Fibroblast of skin of back (primary cell): ENCODE measurements at places on chromosomes 2 and 18.
A peak's percentile ranks its signal among the peaks of the same experiment; 100 is the strongest.

GRCh38 chr18:37307181-37307580 lies 258.4 kb downstream of the CELF4 start:
- DNase-seq = no peak

DNA sequence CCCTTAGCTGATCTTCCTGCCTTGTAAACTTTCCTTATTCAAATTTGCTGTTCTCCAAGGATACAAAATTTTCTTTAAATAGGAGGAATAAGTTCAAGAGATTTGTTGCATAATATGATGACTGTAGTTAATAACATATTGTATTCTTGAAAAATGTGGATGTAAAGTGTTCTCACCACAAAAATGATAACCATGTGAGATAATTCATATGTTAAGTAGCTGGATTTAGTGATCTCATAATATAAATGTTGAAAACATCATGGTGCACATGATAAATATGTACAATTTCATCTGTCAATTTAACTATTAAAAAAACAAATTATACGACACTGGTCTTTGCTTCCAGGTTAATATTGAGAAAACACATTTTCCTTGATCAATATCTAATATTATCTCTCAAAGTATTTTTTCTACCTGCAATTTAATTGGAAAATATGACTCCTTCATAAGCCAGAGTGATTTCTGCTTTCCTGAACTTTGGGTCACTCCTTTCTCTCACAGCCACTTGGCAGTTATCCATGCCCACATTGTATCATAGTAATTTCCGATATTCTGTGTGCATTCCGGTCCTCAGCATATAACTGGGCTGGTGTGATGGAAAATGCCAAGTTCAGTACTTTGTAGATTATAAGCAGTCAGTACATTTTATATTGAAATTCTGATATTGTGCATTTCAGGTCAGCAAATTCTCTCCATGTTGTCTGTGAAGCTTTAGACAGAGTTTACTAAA lies 152.6 kb downstream of the GULP1 start:
- DNase-seq = peak; percentile 28

GRCh38 chr2:239625971-239626734 lies 225.3 kb upstream of the HDAC4 start:
- DNase-seq = no peak

- DNase-seq = peak; percentile 27
Measured at GRCh38 chr2:212970132-212970531, 181.3 kb downstream of the IKZF2 start.

DNA sequence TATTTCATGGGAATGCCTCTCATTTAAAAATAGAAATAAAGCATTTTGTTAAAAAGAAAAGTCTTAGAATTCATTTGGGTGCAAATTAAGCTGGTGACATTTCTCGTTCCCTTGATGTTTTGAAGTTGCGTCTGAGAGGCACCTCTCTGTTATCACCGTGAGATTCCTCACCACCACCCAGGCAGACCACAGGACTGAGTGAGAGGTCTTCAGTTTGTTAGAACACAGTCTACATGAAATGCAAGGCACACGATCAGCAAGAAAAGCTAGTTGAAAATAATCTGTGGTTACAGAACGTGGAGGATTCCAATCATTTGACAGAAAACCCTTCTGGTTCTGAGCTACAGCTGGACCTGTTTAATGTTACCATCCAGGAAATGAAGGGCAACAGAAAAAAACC lies 116.0 kb downstream of the UXS1 start:
- DNase-seq = no peak

GRCh38 chr2:200845194-200845593 lies 19.3 kb downstream of the CLK1 start:
- no peak for DNase-seq

- no peak for DNase-seq
Measured at GRCh38 chr2:37892436-37893114, 32.5 kb upstream of the RMDN2 start.

- DNase-seq = no peak
Measured at GRCh38 chr2:60294901-60295635, 258.4 kb downstream of the BCL11A start.

- no peak for DNase-seq
Measured at GRCh38 chr2:6977113-6977741, 60.0 kb downstream of the RNF144A start.

DNA sequence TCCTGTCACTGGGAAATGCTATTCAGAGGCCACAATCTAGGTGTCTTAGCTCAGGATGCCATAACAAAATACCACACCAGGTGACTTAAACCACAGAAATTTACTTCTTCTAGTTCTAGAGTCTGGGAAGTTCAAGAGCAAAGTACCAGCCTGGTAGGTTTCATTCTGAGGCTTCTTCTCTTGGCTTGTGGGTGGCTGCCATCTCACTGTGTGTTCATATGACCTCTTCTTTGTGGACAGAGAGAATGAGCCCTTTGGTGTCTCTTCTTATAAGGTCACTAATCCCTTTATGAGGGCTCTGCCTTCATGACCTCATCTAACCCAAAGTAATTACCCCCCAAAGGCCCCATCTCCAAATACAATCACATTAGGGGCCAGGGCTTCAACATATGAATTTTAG lies 57.3 kb downstream of the RHOB start:
- DNase-seq = no peak

DNA sequence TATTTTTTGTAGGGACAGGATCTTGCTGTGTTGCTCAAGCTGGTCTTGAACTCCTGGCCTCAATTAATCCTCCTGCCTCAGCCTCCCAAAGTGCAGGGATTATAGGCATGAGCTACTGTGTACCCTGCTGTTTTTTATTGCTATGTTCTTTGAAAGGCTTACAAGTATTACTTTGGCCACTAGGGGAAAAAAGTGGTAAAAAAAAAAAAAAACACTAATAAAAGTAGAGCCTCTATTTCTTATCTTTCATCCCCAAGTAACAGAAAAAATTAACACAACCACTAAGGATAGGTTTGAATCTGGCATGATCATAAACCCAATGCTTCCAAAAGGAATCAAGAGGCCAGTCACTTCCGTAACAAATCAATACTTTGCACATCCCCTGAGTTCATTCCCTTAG lies 11.6 kb downstream of the NOL10 start:
- DNase-seq = no peak

- no peak for DNase-seq
Measured at GRCh38 chr2:15812187-15812780, 128.1 kb upstream of the MYCN start.

GRCh38 chr18:63708650-63709049 lies 5.9 kb downstream of the SERPINB11 start:
- DNase-seq = peak; percentile 80

DNA sequence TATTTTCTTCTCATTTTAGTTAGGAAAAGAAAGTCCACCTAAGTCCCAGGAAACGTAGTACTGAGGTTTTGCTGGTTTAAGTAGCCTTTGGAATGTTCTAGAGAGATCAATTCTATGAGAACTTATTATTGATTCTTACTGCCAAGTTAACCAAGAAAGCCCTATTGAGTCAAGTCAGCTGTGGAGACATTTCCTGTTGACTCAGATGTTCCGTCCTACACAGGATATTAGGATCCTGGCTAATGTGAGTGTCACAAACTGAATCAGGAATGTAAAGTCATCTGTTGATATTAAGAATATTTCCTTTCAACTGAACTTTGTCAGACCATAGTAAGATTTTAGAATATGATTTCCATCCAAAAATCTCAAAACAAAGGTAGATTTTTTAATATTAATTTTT lies 654.3 kb downstream of the LRRTM4 start:
- DNase-seq = peak; percentile 51

DNA sequence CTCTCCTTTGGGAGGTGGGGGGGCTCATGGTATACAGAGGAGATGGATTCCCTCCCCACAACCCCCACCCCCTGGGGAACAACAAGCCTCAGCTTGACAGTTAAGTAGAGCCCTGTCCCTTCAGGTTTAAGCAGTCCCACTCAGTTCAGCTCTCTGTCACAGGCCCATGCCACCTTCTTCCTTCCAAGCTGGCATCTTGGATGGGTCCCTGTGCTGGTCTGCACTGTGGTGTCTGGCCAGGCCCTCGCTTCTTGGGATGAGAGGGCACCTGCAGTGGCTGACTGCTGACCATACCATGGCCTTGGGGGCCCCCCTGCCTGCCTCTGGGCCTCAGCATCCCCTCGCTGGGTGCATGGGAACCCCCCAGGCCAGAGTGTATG lies 20.4 kb upstream of the GPR17 start:
- no peak for DNase-seq

GRCh38 chr18:54742659-54743604 lies 85.3 kb upstream of the RAB27B start:
- peak; percentile 90 for DNase-seq

DNA sequence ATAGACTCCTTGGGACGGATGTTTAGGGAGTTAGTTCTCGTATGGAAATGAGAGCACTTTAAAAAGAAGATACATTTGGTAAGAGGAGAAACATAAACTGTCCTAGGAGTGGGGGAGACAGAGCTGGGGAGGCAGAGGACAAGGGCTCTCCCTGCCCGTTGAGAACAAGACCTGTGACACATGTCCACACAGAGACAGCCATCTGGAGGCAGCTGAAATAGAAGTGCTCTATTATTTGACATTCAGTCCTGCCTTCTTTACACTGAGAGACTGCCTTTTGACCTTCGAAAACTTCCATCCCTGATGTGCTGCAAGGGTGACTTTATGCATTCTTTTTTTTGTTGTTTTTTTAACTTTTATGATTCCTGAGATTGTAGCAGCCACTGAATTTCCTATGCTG lies 150.1 kb downstream of the UXS1 start:
- DNase-seq = no peak

DNA sequence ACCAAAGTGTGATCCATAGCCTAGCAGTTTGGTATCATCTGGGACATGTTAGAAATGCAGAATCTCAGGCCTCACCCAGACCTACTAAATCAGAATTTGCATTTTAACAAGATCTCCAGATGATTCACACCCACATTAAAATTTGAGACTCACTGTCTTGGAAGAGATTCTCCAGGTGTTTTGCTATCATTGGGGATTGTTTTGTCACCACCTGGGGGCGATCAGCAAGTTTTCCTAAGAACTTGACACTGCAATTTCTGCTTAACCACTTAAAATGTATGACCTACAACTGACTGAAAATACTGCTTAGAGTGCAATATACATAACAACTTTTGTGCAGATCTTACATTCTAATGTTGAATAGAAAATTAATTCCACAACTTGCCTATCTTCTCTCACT lies 18.9 kb upstream of the ITGA4 start:
- no peak for DNase-seq

DNA sequence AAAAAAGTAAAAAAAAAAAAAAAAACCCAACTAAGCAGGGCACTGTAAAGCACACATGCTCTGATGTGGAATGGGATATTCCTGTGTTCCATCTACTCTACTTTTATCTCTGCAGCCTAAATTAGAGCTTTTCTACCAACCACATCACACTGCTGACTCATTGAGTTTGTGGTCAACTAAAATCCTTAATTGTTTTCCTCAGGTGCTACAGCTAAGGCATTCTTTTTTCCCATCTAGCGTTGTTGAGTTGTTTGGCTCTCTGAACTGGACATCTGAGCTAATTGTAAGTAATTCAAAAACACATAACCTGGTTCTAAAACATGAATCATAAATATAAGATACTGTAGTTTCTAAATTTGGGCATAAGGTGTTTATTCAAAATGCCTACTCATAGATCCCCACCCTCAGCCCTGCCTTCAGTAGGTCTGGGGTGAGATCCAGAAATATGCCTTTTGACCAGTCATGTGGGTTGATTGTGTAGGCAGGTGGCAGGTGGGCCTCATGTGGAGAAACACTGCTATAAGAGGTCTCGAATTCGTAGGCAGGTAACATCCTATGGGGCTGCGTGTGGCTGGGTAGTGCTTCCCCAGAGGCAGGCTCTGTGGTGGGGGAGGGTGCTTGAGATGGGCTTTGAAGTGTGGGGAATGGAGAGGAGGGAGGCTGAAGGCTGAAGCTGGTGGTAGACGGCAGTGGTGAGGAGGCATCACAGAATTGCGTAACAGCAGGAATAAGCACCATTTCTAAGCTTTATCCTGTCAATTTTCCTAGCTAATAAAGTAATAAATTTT lies 27.2 kb downstream of the ANKRD29 start:
- DNase-seq = no peak

DNA sequence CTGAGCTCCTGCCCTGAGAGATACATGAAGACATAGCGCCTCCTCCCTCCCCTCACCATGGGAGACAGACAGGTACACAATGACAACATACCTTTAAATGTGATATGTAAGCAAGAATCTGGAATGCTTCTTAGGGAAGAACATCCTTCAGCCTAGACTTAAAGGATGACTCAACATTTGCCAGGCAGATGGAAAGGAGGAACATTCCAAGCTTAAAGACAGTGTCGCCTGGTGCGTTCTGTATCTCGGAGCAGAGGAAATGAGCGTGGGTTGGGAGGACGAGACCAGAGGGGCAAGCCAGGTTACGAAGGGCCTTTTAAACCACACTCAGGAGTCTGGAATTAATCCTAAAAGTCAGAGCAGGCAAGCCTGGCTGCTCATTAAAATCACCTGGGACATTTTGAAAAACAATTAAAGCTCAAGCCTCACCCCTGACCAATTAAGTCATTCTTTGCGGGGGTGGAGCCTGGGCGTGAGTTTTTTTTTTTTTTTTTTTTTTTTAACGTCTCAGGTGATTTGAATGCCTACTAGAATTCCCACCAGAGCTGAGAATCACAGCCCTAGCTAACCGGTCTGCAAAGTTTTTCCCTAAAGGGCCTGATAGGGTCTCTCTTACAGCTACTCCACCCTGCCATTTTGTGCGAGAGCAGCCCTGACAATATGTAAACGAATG lies 131.2 kb upstream of the SEC11C start:
- DNase-seq = peak; percentile 89

DNA sequence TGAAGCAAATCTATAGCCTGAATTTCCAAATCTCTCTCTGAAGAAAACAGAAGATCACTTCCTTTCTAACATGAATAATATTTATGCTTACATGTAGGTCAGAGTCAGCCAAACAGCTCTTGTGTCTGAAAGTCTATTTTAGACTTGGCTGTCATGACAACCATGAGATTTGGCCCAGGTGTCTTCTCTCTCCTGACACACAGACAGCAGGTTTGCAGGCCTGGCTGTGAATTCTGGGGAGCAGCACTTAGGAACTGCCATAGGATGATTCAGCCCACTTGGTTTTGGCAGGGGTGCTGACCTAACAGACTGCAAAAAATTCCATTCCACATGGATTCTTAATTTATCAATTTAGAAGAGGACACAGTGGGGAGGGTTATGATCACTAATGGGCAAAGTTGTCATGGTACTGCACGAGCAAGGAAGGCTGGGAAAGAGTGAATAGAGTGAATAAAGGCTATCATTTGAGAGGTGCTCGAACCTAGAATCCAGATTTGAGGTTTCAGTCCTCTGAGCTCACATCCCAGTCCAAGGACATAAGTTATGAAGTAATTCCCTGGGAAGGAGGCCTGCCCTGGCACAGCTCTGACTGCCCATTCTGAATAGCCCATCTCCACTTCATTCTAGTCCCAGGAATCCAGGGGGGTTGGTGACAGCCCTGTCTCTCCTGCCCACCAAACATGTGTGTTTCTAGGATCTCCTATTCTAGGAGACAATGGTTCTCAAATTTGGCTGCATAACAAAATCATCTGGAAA lies 453.9 kb upstream of the TRIB2 start:
- DNase-seq = no peak

DNA sequence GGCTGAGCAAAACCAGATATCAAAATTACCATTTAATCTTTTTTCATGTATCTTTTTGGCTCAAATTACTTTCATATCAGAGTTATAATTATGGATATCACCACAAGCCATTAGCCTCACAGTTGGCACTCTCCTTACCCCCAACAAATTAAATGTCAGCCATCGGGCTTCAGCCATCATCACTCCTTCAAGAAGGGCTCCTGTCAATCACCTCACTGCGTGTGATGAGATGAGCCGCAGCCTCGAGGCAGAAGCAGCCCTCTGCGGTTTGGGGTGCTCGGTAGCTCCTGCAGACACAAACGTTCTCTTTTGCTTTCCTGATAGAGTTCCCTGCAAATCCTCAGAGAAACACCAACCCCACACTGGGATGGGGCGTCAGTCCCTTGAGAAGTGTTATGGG lies 94.1 kb downstream of the DNER start:
- DNase-seq = no peak
